Muscle of back (tissue), 13 donors: ENCODE measurements at places on chromosomes 5 and 9. TPM values are rescaled to one million over a fixed set of nuclear protein-coding genes. Genes with fewer than 3 reads are reported as not detected.

- no peak for DNase-seq
Observed at GRCh38 chr5:5505815-5506214, 83.3 kb downstream of the ICE1 start.

GRCh38 chr9:130042885-130043653 lies at the start of gene FNBP1:
FNBP1 (minus strand) TSS chr9:130043189; CDS start chr9:130042975, 214 bp downstream.
- peak; percentile 86 for DNase-seq

GRCh38 chr9:119094086-119094485 lies 275.1 kb downstream of the BRINP1 start:
- DNase-seq = no peak

GRCh38 chr9:133830310-133830709 lies 92.2 kb upstream of the SARDH start:
- DNase-seq = no peak

Gene IFNA2
- polyA plus RNA-seq = not detected

GRCh38 chr5:26833596-26833995 lies 204.8 kb downstream of the CDH9 start:
- DNase-seq = no peak

Gene ENTREP1
- 49.5 TPM for polyA plus RNA-seq

DNA sequence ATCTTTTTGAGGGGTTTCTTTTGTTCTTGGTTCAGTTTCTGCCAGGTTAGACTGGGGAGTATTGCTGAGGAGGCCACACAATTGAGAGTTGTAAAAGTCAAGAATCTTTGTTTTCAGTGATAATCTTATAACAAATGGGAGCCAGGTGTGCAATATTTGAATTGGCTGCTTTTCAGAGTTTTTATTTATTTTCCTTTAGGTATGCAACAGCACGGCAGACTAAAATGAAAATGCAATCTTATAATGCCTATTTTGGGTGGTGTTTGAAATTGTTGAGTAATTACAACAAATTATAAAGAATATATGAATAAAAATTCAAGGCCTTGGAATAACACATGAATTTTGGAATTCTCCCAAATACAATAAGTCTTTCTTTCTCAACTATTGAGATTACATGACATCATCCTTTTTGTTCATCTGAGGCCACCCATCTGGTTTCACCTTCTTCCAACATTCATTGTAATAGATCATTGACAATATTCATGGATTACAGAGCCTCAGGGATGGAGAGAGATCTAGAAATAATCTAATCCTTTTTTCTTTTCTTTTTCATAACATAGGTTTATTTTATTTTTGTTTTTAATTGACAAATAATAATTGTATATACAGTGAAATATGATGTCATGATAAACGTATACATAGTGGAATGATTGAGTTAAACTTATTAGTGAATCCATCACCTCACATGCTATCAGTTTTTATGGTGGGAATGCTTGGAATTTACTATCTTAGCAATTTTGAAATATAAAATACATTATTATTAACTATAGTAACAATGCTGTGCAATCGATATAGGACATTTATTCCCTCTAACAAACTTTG lies 1061.0 kb downstream of the NR2F1-AS1 start:
- no peak for DNase-seq

DNA sequence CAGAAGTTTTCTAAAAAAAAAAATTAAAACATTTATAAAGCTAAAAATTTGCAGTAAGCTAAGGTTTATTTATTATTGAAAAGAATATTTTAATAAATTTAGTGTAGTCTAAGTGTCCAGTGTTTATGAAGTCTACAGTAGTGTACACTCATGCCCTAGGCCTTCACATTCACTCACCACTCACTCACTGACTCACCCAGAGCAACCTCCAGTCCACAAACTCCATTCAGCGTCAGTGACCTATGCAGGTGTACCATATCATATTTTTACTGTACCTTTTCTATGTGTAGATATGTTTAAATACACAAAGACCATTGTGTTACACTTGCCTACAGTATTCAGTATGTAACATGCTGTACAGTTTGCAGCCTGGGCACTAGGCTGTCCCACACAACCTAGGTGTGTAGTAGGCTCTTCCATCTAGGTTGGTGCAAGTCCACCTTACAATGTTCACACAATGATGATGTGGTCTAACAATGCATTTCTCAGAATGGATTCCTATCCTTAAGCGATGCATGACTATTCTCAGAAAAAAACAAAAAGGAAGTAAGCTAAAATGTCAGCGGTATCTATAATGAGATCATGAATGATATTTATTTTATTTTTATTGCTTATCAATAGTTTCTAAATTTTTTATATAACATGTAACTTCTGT lies 336.7 kb downstream of the AGTPBP1 start:
- no peak for DNase-seq

Gene RASA1
- 30.6 TPM for polyA plus RNA-seq

DNA sequence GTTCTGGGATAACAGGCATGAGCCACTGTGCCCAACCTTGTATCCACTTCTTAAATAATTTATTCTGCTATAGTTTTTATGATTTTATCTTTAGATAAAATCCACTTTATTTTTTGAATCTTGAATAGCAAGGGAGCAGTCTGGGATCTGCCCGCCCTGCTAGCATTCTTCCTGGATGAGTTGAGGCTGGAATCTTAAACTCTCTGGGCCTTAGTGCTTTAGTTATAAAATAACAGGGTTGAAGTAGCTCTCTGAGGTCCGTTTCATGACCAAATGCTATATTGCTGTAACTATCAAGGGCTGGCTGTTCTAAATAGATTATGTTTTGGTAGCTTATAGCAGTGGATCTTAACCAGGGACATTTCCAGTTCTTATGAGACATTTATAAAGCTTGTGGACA lies 20.8 kb downstream of the ACER2 start:
- DNase-seq = no peak

GRCh38 chr9:129704807-129705206 lies 39.4 kb downstream of the PRRX2 start:
- no peak for DNase-seq
